ENCODE measurements at places on chromosomes 5 and 9.

- no peak for DNase-seq
These were observed 253.7 kb downstream of the MAT2B start for GRCh38 chr5:163759000-163759704.

DNA sequence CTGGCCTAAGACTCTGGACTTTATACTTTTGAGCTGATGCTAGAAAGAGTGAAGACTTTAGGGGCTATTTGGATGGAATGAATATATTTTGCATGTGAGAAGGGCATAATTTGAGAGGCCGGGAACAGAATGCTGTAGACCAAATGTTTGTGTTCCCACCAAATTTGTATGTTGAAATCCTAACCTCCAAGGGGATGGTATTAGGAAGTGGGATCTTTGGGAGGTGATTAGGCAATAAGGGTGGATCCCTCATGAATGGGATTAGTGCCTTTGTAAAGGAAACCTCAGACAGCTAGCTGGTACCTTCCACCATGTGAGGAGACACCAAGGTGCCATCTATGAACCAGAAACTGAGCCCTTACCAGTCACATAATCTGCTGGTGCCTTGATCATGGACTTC lies 165.1 kb upstream of the S1PR3 start:
- DNase-seq = peak; percentile 36

DNA sequence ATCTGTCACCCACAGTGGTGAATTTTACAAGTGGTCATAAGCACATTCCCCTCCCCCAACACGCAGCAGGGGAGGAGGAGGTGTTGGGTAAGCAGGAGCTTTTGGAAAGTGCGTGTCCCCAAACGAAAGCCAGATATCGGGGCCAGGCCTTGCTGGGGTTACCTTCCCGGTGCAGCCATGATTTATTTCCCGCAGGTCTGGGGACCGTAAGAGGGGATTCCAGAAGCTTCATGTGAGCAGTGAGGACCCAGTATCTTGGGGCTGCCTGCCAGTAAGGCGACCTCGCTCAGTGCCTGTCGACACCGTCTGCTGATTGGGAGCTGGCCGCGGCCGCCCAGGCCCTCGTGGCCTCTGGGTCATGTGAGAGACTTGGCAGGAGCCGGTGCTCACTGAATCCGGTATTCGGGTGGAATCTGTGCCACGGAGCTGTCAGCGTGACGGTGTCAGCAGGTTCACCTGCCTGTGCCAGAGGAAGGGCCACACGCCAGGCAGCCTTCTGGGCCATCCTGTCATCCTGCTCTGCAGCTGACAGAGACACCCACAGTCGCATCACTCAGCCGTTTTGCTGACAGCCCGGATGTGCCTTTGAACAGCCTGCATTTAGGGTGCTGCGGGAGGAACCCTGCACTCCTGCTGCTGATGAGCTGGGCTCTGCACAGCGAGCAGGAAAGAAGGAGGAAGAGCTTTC lies 37.3 kb downstream of the SEC61B start:
- peak; percentile 20 for DNase-seq

DNA sequence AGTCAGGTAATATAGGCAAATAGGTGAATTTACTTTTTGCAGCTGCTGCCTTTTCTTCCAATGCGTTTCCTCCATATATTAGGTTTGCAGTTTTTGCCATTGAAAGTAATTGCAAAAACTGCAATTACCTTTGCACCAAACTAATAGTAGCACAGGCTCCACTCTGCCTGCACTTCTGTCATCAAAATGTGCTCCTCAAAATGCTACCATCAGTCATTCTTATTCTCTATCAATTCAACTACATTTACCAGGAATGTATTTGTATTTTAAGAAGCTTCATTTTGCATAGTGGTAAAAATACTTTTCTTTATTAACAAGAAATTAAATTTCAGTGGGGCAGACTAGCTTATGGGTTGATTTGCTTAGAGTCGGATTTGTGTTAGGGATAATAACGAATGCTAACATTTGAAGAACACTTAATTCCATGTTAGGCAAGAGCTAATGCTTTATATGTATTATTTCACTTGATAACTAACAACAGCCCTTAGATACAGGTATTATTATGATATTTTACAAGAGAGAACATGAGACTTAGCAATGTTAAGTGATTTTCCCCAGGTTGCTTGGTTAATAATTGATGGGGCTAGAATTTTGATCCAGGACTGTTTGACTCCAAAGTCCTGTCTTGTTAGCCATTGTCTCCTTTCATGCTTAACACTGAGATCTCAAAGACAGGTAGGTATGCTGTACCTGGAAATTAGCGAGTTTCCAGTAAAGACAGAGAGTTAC lies 300.4 kb downstream of the MAN2A1 start:
- DNase-seq = no peak

DNA sequence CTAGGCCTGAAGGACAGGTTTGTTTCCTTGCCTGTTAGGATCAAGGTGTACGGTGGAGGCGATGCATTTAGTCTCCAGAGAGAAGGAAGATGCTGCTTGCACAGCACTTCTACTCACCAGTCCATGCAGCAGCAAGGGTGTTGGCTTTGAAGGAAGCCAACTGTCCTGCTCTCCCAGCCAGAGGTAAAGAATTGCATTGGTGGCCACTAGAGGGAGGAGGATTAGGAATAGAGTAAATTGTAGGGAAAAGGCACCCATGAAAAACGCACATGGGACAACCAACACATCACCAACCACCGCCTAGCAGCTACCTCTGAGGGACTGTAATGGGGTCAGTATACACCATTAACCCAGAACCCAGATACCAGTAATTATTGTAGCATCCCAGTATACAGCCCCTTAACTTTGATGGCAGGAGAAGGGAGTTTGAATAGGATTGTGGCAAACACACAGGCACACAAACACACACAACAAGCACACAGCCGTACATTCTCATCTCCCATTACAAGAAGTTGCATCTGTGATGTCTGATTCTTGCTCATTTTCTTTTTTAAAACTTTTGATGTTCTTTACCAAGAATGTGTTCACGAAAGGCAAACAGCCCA lies 267.7 kb downstream of the ADAMTS6 start:
- peak; percentile 41 for DNase-seq

DNA sequence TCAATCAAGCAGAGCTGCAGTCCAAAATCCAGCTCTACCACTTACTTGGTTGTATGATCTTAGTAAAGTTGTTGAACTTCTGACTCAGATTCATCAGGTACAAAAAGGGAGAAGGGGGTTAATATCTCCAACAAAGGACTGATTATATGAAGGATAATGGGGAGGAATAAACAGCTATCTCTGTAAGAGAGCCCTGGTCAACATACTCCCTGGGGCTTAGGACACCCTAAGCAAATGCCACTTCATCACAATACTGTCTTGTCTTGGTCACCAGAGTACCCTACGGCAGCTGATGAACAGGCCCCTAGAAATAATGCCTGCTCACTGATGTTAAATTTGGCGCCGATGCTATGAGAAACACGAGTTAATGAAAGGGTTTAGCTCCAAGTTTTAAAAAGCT lies 34.8 kb downstream of the LHFPL2 start:
- DNase-seq = no peak

GRCh38 chr5:150946351-150946905 lies 41.6 kb upstream of the ZNF300 start:
- DNase-seq = peak; percentile 90

DNA sequence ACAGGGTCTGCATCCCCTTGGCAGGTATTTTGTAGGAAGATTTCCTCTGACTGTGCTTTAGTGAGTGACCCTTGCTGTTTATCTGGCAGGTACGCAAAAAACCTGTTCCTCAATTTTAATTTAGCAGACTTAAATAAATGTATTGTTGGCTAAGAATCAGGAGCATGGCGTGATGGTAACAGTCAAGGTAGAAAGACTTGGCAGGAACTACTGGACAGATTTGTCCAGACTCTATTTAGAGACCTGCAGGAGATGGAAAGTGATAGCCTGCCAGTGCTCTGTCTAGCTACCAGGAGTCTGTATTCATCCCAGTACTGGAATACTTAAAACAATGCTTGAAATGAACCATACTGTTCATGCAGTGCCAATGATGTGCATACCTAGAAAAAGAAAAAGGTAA lies 78.8 kb upstream of the MAST4 start:
- no peak for DNase-seq

GRCh38 chr9:128059365-128059983 lies 7.6 kb downstream of the NAIF1 start:
- no peak for DNase-seq

- peak; percentile 94 for DNase-seq
These were observed 32.4 kb upstream of the CAST start for GRCh38 chr5:96629774-96630173.

DNA sequence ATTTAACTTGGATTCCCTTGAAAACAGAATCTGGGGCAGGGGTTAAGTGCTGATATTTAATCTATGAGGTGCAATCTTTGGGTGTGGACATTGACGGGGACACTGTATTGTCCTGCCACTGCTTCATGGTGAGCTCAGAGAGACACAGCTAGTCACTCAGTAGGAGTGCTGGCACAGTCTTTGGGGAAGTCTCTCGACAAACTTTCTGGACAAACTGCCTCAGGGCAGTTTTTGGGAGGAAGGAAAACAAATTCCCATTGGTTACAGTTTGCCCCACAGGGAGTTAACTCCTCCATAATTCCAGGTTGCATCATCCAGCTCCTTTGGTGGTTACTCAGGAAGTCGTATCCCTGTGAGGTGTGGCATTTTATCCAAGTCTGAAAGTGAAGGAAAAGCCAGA lies 17.9 kb downstream of the HNRNPK start:
- peak; percentile 79 for DNase-seq

DNA sequence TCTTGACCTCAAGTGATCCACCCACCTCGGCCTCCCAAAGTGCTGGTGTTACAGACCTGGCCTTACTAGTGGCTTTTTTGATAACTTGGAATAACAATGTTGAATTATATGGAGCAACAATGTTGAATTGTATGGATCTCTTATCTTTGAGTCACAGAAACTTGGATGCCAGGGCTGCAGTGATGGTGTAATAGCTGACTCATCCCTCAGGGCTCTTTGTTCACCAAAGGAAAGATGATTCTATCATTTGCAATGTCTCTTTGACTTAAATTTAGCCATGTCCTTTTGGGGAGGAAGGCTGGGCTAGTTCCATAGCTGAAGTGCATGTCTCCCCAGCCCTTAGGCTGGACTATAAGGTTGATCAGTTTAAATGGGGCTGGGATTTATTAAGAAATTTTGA lies 172.3 kb downstream of the PDZD2 start:
- peak; percentile 91 for DNase-seq

DNA sequence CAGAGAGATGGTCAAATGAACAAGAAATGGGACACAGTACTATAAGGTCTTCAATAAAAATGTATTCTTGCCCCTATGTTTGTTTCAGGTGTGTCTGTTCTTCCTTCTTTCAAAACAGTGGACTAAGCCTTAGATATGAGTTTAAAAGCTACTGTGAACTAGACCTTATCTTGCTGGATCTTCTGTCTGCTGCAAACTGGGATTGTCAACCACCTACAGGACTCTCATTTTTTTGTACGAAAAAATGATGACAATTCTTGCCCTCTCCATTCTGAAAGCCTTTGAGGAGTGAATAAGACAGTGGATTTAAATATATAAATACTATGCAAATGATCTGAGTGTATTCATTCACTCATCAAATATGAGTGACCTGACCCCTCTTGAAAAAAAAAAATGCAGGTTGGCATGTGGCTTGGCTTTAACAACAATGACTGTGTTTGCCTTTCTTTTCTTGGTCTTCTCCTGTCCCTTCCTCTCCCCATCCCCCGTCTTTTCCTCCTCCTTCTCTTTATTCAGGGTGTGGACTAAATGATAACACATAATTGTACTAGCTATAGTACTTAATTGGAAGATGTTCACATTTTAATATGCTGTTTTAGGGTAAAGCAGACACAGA lies 235.5 kb upstream of the TRIM32 start:
- no peak for DNase-seq

- DNase-seq = no peak
These were observed 81.2 kb downstream of the ZNF618 start for GRCh38 chr9:113957351-113957750.

GRCh38 chr5:164188733-164189148 lies 683.3 kb downstream of the MAT2B start:
- DNase-seq = peak; percentile 35

DNA sequence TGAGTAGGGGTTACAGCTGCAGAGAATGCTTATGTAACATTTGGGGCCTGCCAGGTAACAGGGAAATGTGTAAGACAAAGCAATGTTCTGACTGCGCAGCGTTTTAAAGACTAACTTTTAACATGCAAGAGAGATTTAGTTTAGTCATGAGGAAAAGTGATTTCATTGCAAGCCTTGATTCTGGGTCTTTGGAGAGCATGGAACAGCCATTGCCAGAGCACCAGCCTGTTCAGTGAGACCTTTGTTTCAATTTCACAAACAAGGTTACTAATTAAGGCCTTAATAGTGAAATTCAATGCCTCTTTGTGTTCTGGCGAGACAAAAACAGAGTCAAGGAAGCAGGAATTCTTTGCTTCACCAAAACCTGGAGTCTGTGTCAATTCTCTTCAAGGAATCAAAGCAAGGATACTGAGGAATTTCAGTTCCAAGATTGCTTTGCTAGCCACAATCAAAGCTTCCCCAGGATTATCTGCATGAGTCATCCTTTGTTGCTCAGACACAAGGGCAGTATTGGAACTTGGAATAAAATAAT lies 14.4 kb downstream of the CKMT2 start:
- peak; percentile 43 for DNase-seq

DNA sequence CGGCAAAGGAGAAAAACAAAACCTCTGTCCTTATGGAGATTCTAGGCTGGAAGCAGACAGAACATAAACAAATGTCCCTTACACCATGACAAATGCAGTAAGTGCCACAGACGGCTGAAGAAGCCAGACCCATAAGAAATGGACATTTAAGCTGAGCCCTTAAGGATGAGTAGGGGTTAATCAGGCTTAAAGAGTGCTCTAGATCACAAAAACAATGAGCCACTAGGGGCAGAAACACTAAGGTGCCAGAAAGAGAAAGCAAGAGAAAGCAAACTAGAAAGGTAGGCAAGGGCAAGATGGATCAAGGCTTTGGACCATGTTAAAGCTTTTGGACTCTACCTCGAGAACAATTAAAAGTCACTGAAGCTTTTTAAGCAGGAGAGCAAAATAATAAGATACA lies 326.9 kb upstream of the WWC1 start:
- DNase-seq = no peak

DNA sequence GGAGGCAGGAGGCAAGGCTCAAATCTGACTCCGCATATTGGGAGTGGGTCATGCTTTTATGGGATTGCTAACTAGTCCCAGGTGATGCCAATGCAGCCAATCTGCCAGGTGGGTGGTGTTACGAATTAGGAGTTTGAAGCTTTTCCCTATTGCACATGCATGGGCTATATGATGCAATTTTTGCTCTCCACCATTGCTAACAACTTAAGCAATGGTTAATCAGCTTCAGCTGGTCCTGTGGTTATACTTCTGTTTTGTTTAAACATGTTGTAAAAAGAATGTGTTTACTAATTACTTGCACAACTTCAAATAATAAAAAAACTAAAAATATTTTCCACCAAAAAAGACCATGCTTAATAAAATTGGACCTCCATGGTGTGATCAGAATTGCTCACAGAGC lies 55.7 kb downstream of the SHC3 start:
- peak; percentile 59 for DNase-seq

GRCh38 chr9:112753725-112754124 lies 3.2 kb downstream of the SNX30 start:
- DNase-seq = peak; percentile 80

DNA sequence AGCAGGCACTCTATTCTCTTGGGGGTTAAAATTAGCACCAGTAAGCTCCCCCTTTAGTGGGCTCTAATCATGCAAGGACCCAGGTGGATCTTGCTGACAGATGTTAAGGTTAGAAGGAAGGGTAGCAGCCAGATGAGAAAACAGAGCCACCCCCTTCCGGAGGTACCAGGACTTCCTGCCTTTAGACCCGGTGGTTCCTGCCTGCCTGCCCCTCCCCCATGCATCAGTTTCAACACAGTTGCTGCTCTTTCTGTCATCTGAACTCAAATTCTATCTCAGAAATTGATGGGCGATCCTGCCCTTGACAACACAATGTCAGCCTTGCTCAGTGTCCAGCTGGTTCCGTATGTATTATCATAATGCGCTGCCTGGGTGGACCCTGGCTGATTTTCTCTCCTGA lies 287.3 kb downstream of the EBF1 start:
- DNase-seq = no peak
